HepG2 (cell line): ENCODE measurements at places on chromosomes 12 and 14. TPM values are rescaled to one million over a fixed set of nuclear protein-coding genes. Genes with fewer than 3 reads are reported as not detected.

Gene RTL1
- not detected in 2 replicates for polyA plus RNA-seq

Gene EML5
- polyA plus RNA-seq: not detected in 2 replicates

Gene CLECL1
- polyA plus RNA-seq: not detected in 2 replicates

DNA sequence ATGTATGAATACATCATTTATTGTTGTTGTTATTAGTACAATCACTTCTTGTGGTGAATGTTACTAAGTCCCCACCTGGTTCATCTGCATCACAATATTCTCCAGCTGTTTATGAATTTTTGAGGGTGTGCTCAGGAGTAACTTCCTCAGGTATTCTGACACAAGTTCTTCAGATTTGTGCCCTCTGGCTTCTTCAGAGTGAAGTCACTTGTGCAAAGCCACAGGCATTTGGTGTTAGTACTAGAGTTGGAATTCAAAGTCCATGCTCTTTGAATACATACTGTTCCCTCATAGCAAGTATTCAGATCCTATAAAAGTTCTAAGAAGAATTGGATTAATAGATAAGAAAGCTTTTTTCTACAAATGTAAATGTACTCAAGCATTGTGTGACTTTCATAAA, 150.3 kb upstream of the AVPR1A start:
- no peaks in the 10 kb centered on the region for H3K27me3 ChIP-seq
- no peak overlapping the region for H3K4me3 ChIP-seq
- DNase-seq: no peak

- peaks cover 10% of the 10 kb centered on the region for H3K4me1 ChIP-seq
- H3K4me3 ChIP-seq: peak overlapping the region; percentile 73
These were observed 18.1 kb downstream of the VSX2 start for GRCh38 chr14:74257078-74257940.

GRCh38 chr14:100825713-100826331, at the start of gene MEG3:
Gene MEG3, plus strand, starts transcription at chr14:100826118.
- DNase-seq: no peak
- H3K27ac ChIP-seq: no peak within 1 kb of the TSS
- H3K36me3 ChIP-seq: no peaks in the 10 kb centered on the region
- H3K4me1 ChIP-seq: peaks cover 48% of the 10 kb centered on the region
- no peaks in the 10 kb centered on the region for H3K27me3 ChIP-seq

GRCh38 chr14:89041257-89041582, 216.8 kb downstream of the TTC8 start:
- peak overlapping the region; percentile 51 for H3K4me3 ChIP-seq
- H3K27me3 ChIP-seq: no peaks in the 10 kb centered on the region
- peaks cover 28% of the 10 kb centered on the region for H3K4me1 ChIP-seq
- peak; percentile 93 for DNase-seq
- H3K27ac ChIP-seq: peak overlapping the region; percentile 100

GRCh38 chr12:20120403-20120725, 248.0 kb upstream of the PDE3A start:
- H3K27ac ChIP-seq: no peak overlapping the region
- no peaks in the 10 kb centered on the region for H3K36me3 ChIP-seq
- H3K4me3 ChIP-seq: no peak overlapping the region
- no peaks in the 10 kb centered on the region for H3K27me3 ChIP-seq
- no peak for DNase-seq

- H3K4me3 ChIP-seq: peak overlapping the region; percentile 51
- peaks cover 76% of the 10 kb centered on the region for H3K27me3 ChIP-seq
- H3K27ac ChIP-seq: no peak overlapping the region
- H3K36me3 ChIP-seq: no peaks in the 10 kb centered on the region
- DNase-seq: no peak
- peaks cover 44% of the 10 kb centered on the region for H3K4me1 ChIP-seq
These were observed 2.3 kb downstream of the WNT1 start for GRCh38 chr12:48980389-48980952.

- DNase-seq: peak; percentile 92
- H3K4me1 ChIP-seq: peaks cover 68% of the 10 kb centered on the region
- H3K27me3 ChIP-seq: no peaks in the 10 kb centered on the region
- H3K4me3 ChIP-seq: no peak overlapping the region
These were observed 25.1 kb downstream of the ACVR1B start for GRCh38 chr12:51976376-51977160.

DNA sequence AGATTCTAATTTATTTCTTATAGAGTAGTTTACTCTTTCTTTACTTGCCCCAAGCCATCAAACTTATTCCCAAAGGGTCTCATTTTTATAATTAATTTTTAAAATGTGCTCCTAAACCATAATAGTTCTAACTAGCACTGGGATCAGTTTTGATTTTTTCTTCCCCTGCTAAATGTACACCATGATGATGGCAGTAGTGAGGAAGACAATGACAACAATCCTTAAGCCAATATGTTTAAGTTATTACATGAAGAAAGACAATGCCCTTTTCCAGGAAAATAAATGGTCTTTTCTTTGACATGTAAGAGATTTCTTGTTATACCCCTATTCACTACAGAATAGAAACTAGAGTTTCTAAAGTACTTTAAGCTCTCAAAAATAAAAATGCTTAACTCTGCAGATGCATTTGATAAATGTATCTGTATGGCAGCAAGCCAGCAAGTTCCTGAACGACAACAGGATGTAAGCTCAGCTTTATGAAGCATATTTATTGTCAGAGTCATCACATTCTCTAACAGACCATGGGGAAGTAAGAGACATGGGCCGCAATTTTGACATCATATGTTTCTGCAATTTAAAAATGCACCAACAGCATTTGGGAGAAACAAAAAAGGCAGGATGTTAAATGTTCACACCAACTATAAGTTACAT, 36.0 kb upstream of the SNX6 start:
- H3K27me3 ChIP-seq: no peaks in the 10 kb centered on the region
- H3K36me3 ChIP-seq: no peaks in the 10 kb centered on the region
- DNase-seq: no peak
- H3K27ac ChIP-seq: no peak overlapping the region
- H3K4me1 ChIP-seq: no peaks in the 10 kb centered on the region

DNA sequence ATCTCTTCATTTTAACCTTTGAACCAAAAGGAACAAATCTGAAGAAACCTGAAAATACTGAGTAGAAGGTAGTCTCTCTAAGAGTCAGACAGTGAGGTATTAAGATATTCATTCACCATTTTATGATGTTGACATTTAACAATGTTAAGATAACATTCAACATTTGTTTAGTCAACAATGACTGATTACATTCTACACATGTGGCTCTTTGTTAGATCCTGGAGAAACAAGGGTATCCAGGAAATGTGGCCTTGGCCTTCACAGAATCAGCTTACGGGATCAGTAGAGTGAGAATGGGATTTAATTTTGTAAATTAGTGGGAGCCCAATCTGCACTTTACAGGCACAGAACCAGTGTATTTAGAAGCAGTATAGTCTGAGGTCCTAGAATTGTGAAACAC, 355.5 kb downstream of the KCNH5 start:
- no peak overlapping the region for H3K27ac ChIP-seq
- H3K36me3 ChIP-seq: no peaks in the 10 kb centered on the region
- peak; percentile 66 for DNase-seq
- H3K27me3 ChIP-seq: no peaks in the 10 kb centered on the region
- peaks cover 52% of the 10 kb centered on the region for H3K4me1 ChIP-seq
